Stimulated activated CD4-positive, alpha-beta T cell treated with anti-CD3 and anti-CD28 coated beads, Interleukin-2, amount 100 ng/mL, for 24 hours (primary cell): ENCODE measurements at places on chromosomes 13 and 19.
A peak's percentile ranks its signal among the peaks of the same experiment; 100 is the strongest.

DNA sequence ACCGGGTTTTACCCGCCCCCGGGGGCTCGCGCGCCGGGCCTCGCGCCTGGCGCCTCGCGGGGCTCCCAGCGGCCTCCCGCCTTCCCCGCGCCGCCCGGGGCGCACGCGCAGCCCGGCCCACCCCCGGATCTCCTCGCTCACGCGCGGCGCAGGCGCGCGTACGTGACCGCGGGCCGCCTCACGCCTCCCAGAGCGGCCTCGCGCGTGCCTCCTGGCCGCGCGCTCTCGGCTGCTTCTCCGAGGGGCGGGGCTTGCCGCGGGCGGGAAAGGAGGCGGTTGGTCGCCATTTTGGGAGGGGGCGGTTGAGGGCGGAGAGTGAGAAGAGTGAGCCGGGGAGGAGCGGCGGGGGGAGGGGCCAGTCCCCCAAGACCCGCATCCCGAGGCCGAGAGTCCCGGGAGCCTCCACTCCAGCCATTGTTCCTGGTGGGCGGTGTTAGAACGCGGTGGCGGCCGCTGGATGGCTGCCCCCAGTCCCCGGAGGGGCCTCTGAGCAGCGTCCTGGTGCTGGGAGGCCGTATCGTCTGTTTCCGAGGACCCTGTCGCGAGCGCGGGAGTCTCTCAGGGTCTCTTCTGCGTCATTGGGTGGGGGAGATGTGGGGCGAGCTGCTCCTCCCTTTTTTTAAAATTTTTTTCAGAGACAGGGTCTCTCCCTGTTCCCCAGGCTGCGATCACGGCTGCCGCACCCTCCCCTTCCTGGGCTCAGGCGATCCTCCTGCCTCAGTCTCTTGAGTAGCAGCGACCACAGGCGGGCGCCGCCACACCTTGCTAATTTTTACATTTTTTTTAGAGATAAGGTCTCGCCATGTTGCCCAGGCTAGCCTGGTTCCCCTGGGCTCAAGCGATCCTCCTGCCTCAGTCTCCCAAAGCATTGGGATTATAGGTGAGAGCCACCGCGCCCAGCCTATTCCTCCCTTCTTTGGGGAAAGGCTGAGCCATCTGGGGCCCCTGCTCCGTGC lies at the start of gene ZNF541:
Gene ZNF541, minus strand, starts transcription at position 78 of the 956 bp plus-strand sequence. CDS start 17,292 bp downstream, outside the sequence.
- DNase-seq = peak; percentile 83

- DNase-seq = no peak
These were observed 53.3 kb downstream of the OXGR1 start for GRCh38 chr13:96940961-96941360.

- DNase-seq = no peak
These were observed 640.8 kb downstream of the TBC1D4 start for GRCh38 chr13:74841123-74841522.

DNA sequence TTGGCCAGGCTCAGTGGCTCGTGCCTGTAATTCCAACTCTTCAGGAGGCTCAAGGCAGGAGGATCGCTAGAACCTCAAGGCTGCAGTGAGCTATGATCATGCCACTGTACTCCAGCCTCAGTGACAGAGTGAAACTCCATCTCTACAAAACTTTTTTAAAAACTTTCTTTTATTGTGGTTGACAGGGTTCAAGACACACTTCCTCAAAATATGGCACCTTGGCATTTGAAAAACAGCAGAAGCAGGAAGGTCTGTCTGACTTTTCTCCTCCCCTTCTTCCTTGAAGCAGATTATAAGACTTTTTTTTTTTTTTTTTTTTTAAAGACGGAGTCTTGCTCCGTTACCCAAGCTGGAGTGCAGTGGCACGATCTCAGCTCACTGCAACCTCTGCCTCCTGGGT lies 100.3 kb downstream of the TM9SF2 start:
- DNase-seq = no peak

DNA sequence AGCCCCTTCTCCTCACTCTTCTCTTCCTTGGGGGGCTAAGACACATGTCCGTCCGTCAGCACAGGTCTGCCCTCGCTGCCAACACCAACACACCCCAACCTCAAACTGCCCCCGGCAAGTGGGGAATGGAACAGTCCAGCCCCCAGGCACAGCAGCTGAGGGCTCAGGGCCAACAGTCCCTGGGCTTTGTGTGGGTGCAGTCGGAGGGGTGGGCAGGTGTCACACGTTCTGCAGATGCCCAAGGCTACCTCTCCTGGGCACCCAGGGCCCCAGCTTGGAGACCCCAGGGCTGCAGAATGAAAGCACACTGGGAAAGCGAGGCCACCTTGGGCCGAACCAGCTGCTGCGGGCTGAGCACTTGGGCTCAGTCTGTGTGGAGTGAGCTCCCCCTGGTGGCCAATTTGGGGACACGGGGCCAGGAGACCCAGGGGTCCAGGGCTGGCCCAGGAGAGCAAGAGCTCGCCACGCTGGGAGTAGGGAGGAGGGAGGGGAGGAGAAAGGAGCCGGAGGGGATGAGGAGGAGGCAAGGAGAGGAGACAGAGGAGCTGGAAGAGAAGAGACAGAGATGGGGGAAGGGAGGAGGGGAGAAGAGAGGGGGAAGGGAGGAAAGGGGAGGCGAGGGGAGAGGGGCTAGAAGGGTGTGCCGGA lies 14.0 kb upstream of the ATP8B3 start:
- peak; percentile 81 for DNase-seq

DNA sequence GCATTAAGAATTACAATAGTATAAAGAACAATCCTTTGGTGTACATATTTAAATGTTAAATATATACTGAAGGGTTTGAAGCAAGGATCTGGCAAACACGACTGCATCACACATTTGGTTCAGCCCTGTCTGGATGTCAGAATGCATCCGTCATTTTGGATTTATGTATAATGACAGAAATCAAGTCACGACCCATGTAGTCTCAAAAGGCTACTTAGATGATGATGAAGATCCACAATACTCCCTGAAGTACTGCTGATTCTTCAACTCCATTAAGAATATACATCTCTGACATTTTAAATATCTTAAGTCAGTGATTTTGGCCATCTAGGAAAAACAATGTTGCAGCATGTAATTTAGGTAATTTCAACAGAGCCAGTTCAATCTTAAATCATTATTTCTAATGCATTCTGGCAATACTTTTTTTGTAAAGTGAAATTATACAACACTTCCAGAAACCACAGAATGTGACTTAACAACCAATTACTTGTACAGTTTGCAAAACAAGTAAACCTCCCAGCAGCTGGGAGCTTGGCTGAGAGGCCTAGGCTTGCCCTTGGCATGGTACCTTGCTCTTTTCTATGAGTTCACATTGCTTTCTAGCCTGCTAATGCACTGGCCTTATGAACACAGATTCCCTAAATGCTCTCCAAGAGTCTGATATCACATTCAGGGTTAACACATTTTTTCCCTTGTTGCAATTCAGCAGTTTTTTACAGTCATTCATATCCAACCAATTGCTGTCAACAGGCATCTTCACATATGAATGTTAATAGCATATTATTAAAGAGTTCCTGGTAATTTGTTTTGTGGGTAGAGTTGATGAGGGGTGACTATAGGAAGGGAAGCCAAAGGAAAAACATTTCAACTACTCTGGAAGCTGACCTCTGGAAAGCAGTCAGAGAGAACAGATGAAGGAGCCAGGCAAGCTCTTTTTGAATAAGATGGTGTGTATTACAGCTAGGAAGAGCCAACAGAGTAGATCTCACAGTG lies 175.2 kb downstream of the ENOX1 start:
- DNase-seq = no peak

DNA sequence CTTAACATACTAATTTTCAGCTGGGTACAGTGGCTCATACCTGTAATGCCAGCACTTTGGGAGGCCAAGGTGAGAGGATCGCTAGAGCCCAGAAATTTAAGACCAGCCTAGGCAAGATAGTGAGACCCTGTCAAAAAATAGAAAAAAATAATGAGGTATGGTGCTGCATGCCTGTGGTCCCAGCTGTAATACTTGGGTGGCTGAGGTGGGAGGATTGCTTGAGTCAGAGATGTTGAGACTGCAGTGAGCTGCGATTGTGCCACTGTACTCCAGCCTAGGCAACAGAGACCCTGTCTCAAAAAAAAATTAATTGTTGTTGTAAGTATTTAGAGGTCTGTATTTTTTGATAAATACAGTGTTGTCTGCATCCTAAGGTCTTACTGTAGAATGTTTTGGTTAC lies 66.8 kb downstream of the FNDC3A start:
- DNase-seq = no peak

DNA sequence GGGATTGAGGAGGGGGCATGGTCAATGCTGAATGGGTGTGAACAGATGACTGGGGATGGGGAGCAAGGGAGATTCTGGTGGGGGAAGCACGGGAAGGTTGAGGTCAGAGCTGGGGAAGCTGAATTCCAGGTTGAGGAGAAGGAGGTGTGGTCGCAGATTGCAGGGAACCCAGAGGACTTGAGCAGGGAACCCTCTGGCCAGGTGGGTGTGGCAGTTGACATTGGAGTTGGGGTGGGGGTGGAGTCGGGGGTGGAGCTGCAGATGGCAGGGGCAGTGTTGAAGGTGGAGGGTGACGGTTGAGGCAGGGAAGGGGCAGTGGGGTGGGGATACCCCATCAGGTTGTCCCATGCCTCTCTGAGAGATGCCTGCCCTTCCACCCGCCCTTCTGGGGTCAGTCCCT lies 94.7 kb downstream of the WTIP start:
- no peak for DNase-seq

DNA sequence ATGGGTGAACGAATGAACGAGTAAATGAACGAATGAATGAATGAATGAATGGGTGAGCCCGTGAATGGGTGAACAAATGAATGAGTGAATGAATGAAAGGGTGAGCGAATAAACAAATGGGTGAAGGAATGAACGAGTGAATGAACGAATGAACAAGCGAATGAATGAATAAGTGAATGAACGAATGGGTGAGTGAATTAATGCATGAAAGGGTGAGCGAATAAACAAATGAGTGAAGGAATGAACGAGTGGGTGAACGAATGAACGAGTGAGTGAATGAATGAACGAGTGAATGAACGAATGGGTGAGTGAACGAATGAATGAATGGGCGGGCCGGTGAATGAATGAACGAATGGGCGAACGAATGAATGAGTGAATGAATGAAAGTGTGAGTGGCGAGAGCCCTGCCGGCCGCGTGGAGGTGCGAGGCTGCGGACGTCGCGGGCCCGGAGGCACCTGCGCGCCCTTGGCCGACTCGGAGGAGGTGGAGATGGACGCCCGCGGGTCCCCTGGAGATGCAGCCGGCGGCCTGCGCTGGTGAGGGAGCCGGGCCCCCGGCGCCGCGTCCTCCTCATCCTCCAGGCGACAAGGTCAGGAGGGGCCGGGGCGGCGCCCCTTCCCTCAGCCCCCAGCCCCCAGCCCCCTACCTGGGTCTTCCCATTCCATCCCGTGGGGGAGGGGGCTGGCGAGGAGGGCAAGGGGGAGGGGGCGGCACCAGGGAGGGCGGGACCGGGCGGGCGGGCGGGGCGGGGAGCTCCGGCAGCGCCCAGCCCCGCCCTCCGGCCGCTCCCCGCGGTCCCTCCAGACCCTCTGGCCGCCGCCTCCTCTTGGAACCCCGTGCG lies 15.4 kb downstream of the ANKRD24 start:
- peak; percentile 17 for DNase-seq

DNA sequence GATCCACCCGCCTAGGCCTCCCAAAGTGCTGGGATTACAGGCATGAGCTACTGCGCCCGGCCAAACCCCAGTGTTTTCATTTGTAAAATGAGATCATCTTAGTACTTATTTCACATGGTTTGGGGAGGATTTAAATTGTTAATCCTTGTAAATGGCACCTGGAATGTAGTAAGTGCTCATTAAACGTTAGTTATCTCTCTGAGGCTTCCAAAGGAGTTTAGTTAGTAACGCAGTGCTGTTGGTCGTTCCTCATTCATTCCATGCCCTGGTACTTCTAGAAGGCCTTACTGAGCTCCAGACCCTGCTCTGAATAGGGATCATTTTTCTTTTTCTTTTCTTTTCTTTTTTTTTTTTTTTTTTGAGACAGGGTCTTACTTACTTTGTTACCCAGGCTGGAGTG lies 5.2 kb downstream of the CPT1C start:
- DNase-seq = no peak

DNA sequence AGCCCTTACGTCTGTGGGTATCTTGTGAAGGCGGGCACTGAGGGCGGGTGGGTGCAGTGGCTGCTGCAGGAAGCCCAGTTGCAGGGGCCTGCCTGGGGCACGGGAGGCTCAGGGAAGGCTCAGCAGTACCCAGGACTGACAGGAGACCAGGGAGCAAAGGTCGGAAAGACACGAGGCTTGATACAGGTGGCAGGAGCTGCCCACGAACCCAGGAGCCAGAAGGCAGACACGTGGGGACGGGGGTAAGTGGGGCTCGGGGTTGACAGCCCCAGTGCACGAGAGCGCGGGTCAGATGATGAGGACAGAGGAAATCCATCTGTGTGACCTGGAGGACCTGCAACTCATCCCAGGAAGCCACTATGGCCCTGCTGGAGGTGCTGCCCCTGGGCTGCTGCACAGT lies 25.3 kb downstream of the ELAVL1 start:
- DNase-seq = no peak

- DNase-seq = no peak
These were observed 36.3 kb upstream of the MLNR start for GRCh38 chr13:49183672-49184325.

DNA sequence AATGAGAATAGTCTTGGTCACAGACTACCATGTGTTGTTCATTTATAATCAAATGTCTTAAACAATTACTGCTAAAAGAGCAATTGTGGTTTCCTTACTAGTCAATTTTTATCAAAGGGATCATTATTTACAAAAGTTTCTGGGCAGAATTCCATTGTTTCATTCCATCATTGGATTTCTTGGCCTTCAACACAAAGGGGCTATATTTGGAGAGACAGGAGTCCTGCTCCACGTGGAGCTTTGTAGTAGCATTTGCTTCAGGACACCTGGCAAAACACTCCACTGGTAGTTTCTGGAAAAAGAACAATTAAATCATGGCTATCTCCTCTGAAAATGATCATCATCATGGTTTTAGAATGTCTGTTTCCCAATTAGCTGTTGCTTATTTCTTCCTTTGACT lies 22.3 kb upstream of the STARD13 start:
- no peak for DNase-seq

- DNase-seq = no peak
These were observed 972.0 kb upstream of the PCDH20 start for GRCh38 chr13:62387647-62388046.

GRCh38 chr19:31301306-31301980 lies 47.8 kb downstream of the TSHZ3 start:
- no peak for DNase-seq

DNA sequence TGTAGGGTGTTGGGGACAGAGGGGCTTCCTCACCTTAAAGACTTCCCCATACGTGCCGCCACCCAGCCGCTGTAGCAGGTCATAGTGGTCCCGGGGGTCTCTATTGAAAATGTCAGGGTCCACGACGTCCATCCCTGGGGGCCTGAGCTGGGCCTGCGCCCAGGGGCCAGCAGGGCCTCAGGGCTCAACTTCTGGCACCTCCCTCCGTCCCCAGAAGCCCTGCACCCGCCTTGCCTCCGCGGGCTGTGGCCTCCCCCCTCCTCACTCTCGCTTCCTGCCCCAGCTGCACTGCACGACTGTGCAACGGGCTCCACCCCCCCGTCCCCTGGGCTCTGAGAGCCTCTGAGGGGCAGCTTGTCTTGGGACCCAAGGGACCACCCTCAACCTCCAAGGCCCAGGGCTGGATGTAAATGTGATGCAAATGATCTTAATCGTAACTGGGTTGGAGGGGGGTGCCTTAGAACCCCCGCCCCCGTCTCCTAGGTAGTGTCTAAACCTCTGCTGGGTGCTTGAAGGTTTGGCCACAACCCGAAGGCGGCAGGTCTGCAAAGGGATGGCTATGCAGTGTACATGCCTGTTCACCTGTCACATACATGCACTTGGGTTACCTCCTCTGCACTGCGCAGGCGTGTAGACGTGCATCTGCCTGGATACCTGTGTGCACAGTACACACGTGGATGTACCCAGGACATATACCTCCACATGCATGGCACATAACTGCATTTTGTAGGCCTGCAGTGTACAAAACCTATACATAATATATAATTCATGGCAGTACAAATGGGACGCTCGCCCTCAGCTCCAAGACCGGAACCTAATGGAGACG lies at the start of gene MAP4K1:
Gene MAP4K1, minus strand, starts transcription at position 190 of the 826 bp plus-strand sequence. Its CDS starts 58 bp downstream, at position 132.
- DNase-seq = peak; percentile 80
